GM13976 (cell line): ENCODE measurements at places on chromosomes 7 and 10.

- no peak for DNase-seq
Observed at GRCh38 chr7:143958781-143959180, 4.1 kb downstream of the OR2F1 start.

- DNase-seq = no peak
Observed at GRCh38 chr10:132806561-132807003, 20.6 kb upstream of the NKX6-2 start.

DNA sequence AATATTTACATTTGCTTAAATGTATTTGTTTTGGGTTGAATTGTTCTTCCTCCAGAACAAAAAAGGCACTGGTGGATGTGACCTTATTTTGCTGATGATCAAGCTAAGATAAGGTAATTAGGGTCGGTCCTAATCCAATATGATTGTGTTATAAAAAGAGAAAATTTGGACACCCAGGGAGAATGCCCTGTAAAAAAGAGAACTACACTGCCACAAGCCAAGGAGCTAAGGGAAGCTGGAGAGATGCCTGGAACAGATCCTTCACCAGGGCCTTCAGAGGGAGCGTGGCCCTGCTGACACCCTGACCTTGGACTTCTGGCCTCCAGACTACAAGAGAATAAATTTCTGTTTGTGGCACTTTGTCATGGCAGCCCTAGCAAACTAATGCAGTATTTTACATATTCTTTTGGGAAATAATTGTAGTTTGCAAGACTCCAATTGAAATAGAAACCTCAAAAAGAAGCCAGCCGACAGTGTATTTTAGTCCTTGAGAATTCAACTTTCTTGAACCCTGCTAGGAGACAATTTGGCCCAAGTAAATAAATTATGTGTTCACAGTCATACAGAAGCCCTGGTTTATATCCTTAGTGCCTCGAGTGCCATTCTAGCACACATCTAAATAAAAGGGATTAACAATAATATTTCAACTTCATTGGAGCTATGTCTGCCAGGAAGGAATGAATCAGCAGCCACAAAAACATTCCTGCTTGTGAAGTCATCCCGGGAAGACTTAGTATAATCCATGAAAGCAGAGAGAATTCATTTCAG is 164.6 kb downstream of the PKD1L1 start:
- no peak for DNase-seq

DNA sequence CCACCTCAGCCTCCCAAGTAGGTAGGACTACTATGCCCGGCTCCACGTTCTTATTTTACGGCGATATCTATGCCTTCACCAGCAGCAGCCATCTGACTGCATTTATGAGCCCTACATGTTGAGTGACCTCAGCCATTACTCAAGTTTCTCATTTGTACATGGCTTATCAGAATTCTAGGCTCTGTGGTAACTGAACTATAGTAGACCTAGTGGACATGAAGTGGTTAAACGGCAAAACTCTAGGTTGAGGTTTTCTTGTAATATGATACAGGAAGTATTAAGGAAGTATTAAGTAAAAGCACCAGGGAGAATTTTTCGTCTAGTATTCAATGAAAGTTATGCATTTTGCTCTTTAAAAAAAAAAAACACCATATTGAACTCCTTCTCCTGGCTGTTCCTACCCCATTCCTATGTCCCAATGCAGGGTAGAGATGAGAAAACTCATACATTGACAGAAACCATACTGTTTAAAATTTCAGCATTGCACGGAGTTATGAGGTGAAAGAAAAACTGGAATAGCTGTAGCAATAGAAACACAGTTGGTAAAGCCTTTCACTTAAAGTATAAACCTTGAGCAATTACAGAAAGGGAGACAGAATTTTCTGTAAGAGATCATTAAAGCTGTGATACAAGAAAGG is 39.8 kb upstream of the EPC1 start:
- DNase-seq = no peak

- no peak for DNase-seq
Observed at GRCh38 chr10:29731760-29732159, 97.0 kb upstream of the SVIL start.

DNA sequence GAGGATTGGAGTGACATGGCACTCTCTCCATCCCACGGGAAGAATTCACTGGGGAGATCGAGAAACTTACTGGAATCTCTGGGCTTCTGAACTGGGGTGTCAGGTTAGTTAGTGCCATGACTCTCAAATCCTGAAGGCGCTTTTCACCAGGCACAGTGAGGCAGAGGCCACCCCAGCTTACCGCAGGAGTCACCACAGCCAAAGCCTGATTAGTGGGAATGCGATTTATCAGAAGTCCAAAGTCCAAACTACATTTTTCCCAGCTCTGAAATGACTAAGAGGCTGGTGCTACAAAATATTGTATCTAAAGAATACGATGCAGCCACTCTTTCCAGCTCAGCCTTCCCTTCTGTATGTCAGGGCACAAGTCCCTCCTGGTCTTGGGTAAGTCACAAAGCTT is 334.8 kb upstream of the SHH start:
- no peak for DNase-seq

DNA sequence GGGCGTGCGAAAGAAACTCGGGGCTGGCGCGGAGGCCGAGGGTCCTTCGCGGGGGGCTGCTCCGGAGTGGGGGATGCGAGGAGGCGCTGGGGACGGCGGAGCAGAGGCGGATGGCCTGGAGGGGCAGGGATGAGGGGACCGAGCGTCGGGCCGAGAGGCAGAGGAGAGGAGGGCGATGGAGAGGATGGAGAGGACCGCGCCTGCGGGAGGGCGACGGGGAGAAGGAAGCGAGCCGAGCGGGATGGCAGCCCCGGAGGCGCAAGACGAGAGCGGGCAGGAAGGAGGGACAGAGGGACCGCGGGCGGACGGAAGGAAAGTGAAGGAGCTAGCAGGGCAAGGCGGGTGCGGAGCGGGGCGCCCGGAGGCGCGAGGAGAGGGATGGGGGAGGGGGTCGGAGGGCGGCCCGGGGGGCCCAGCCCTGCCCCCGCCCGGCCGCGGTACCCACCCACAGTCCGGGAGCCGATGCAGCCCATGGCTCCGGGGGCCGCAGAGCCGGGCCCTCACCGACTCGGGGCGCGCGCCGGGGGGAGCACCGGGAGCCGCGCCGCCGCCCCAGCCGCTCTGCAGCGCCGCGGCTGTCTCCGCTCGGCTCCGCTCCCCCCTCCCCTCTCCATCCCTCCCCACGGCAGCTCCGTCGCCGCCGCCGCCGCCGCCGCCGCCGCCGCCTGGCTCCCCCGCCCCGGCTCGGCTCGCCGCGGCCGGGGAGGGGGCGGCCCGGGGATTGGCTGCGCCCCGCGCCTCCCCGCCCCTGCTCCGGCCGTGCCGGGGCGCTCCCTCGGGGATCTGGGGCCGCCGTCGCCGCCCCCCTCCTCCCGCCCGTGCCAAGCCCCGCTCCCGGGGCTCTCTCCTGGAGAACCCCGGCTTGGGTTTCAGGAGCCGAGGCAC is at the start of gene FAM131B:
Gene FAM131B (minus strand): TSS at position 583 of the 885 bp plus-strand sequence. CDS start 110 bp downstream, at position 473.
- peak; percentile 65 for DNase-seq

- no peak for DNase-seq
Observed at GRCh38 chr10:78337016-78337415, 303.4 kb downstream of the RPS24 start.

GRCh38 chr10:108556186-108556585 is 1367.1 kb downstream of the XPNPEP1 start:
- DNase-seq = no peak

- DNase-seq = no peak
Observed at GRCh38 chr10:58137813-58138212, 129.9 kb downstream of the IPMK start.

- DNase-seq = no peak
Observed at GRCh38 chr7:68770649-68771048, 827.6 kb upstream of the AUTS2 start.

GRCh38 chr7:20102982-20103381 is 114.2 kb downstream of the MACC1 start:
- DNase-seq = no peak

- peak; percentile 61 for DNase-seq
Observed at GRCh38 chr10:3782146-3782450, 2.9 kb downstream of the KLF6 start.

DNA sequence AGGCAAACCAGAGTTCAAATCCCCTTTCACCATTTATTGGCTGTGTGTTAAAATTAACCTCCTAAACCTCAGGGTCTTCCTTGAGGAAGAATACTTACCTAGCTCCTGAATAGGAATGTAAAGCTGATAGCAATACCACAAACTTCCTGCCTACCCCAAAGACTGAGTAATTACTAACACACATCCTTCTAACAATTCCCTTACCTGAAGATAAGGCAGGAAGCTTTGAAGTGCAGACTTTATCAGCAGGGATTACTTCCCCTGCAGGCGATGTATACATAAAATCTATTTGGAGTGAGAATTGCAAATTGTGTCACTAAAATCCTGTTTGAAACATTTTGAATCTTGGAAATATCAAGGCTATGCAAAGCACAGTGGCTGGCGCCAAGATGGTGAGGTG is 21.2 kb downstream of the EVX1 start:
- no peak for DNase-seq
